ENCODE measurements at places on chromosomes 3 and 15. TPM values are rescaled to one million over a fixed set of nuclear protein-coding genes. Genes with fewer than 3 reads are reported as not detected.

GRCh38 chr15:64807051-64807749 lies 18.2 kb downstream of the PIF1 start:
- no peak for DNase-seq
- H3K27me3 ChIP-seq = no peaks in the 10 kb centered on the region
- no peak overlapping the region for H3K27ac ChIP-seq
- H3K36me3 ChIP-seq = no peaks in the 10 kb centered on the region
- H3K4me3 ChIP-seq = no peak overlapping the region

CSTA gene
- 5.6 TPM for total RNA-seq

DNA sequence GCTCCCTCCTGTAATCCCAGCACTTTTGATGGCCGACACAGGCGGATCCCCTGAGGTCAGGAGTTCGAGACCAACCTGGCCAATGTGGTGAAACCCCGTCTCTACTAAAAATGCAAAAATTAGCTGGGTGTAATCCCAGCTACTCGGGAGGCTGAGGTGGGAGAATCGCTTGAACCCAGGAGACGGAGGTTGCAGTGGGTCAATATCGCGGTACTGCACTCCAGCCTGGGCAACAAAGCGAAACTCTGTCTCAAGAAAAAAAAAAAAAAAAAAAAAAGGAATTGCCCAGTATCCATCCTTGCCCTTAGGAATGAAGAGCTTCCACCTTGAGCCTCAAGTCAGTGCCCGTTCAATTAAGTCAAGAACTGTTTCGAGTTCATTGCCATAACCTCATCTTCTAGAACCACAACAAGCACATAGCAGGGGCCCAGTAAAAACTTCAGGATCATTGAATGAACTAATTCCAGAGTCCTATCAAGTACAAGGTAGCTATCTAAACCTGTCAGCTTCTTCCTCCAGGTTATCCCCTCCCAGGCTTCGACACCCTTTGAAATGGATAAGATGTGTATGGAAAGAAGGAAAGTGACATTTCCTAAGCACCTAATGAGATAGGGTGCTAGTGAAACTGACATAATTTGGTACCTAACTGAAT lies 826 bp downstream of the DBR1 start:
- H3K4me1 ChIP-seq = peaks cover 23% of the 10 kb centered on the region
- no peaks in the 10 kb centered on the region for H3K27me3 ChIP-seq
- no peak for DNase-seq
- H3K27ac ChIP-seq = no peak overlapping the region
- H3K36me3 ChIP-seq = no peaks in the 10 kb centered on the region

GHSR gene
- total RNA-seq = 0.35 TPM

CCDC14 gene
- total RNA-seq = 71.2 TPM

DNA sequence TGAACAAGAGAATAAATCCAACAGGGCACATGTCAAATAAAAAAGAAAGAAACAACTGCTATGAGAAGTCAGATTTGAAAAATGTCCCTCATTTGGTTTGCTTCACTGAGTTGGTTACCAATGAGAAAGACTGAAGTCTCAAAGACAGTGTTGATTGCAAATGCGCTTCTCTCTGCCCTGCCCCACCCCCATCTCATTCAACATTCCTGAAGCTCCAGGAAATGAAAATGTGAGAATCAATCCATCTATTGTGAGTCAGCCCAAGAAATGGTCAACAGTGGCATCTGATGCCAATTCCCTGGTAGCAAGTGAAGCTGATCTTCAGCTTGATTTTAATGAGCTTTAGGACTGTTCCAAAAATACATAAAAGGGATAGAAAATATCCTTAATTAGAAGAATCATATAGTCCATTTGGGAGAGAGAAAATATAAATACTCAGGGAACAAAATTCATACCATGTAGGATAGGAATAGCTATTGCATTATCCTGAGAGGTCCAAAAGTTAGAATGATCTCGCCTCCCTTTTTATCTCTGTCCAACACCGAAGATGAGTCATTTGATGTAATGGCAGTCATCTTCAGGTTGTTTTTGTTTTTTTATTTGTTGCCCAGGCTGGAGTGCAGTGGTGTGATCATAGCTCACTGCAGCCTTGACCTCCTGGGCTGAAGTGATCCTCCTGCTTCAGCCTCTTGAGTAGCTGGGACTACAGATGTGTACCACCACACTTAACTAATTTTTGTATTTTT lies 200.3 kb upstream of the UMPS start:
- H3K27ac ChIP-seq = no peak overlapping the region
- no peaks in the 10 kb centered on the region for H3K27me3 ChIP-seq
- H3K4me1 ChIP-seq = no peaks in the 10 kb centered on the region
- no peak overlapping the region for H3K4me3 ChIP-seq

- H3K27ac ChIP-seq = no peak overlapping the region
- H3K36me3 ChIP-seq = no peaks in the 10 kb centered on the region
- no peaks in the 10 kb centered on the region for H3K27me3 ChIP-seq
- H3K4me1 ChIP-seq = no peaks in the 10 kb centered on the region
- DNase-seq = no peak
- H3K4me3 ChIP-seq = no peak overlapping the region
Observed at GRCh38 chr15:74155766-74156417, 17.6 kb upstream of the ISLR start.

GRCh38 chr3:177465257-177465642 lies 268.0 kb upstream of the TBL1XR1 start:
- no peak for DNase-seq
- H3K36me3 ChIP-seq = no peaks in the 10 kb centered on the region
- peaks cover 16% of the 10 kb centered on the region for H3K4me1 ChIP-seq
- H3K27me3 ChIP-seq = no peaks in the 10 kb centered on the region

GRCh38 chr3:155032918-155033317 lies 47.2 kb upstream of the MME start:
- no peak for DNase-seq
- no peaks in the 10 kb centered on the region for H3K36me3 ChIP-seq
- H3K4me3 ChIP-seq = no peak overlapping the region
- H3K27me3 ChIP-seq = no peaks in the 10 kb centered on the region

DNA sequence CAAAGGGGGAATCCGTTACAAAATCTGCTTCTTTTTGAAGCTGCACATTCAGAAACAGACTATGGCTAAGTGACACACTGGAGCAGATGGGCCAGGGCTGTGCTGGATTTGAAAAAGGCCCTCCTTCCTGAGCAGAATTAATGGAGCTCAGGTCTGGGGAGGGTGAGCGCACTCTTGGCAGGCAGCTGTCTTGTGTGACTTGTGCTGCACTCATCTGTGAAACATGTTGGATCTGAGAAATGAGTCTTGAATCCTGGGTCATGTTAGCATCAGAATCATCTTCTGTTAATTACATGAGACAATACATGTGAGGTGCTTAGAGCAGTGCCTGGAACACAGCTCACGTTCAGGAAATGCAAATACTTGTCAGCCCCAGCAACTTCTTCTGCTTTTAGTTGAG lies 219.6 kb downstream of the THSD4 start:
- no peak overlapping the region for H3K27ac ChIP-seq
- H3K36me3 ChIP-seq = no peaks in the 10 kb centered on the region
- no peak overlapping the region for H3K4me3 ChIP-seq
- H3K27me3 ChIP-seq = no peaks in the 10 kb centered on the region
- peaks cover 8% of the 10 kb centered on the region for H3K4me1 ChIP-seq

GOLGA6A gene
- total RNA-seq = not detected

- H3K36me3 ChIP-seq = no peaks in the 10 kb centered on the region
- no peaks in the 10 kb centered on the region for H3K4me1 ChIP-seq
- no peaks in the 10 kb centered on the region for H3K27me3 ChIP-seq
- H3K4me3 ChIP-seq = no peak overlapping the region
- H3K27ac ChIP-seq = no peak overlapping the region
Observed at GRCh38 chr3:16433701-16434151, 79.8 kb downstream of the RFTN1 start.

- H3K4me3 ChIP-seq = no peak overlapping the region
- no peaks in the 10 kb centered on the region for H3K36me3 ChIP-seq
- no peak overlapping the region for H3K27ac ChIP-seq
- peaks cover 4% of the 10 kb centered on the region for H3K4me1 ChIP-seq
- no peak for DNase-seq
Observed at GRCh38 chr3:112126511-112126911, 6.5 kb downstream of the GCSAM start.

SLC27A2 gene
- 0.22 TPM for total RNA-seq

DNA sequence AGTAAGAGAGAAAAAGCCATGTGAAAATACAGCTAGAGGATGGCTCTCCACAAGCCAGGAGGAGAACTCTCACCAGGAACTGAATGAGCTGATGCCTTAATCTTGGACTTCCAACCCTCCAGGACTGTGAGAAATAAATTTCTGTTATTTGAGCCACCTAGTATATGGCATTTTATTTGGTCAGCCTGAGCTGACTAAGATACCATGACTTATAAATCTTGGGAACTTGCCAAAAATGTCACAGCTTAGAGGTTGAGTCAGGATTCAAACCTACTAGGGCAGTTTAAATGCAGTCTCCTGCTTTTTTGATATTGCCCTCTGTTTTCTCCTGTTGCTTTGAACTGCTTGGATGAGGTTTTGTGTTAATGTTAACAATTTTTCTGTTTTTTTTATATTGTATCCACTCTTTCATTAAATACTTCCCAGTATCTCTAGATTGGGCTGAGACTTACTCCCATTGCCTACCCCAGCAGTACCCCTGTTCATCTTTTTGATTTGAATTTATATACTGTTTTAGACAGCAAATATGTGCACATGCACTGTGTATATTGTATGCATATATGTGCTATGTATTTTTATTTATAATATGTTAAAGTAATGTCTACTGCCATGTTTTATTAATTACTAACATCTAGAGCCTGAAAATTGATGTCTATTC lies 1223.2 kb downstream of the OTOL1 start:
- H3K27ac ChIP-seq = no peak overlapping the region
- DNase-seq = no peak
- no peaks in the 10 kb centered on the region for H3K4me1 ChIP-seq
- H3K27me3 ChIP-seq = no peaks in the 10 kb centered on the region
- no peaks in the 10 kb centered on the region for H3K36me3 ChIP-seq

TJP1 gene
- total RNA-seq = 48.3 TPM

DNA sequence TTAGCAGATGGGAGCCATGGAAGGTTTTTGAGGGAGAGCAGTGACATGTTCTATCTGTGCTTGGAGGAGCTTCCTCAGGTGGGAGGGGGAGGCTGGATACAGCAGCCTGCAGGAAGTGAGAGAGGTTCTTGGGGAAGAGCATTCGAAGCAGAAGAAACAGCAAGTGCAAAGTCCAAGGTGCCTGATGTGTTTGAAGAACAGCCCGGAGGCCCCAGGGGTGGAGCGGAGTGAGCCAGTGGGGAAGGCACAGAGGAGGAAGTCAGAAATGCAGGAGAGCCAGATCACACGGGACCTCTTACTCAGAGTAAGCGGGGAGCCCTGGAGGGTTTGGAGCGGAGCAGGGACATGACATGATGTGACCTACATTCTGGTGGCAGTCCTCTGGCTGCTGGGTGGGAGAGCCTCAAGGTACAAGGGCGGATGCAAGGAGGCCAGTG lies 10.8 kb downstream of the ITGA11 start:
- H3K27me3 ChIP-seq = no peaks in the 10 kb centered on the region
- peaks cover 5% of the 10 kb centered on the region for H3K4me1 ChIP-seq
- H3K27ac ChIP-seq = no peak overlapping the region
- no peak overlapping the region for H3K4me3 ChIP-seq

DUOXA2 gene
- 0.17 TPM for total RNA-seq

GNAT1 gene
- not detected for total RNA-seq
